Stimulated activated naive CD8-positive, alpha-beta T cell treated with anti-CD3 and anti-CD28 coated beads, Interleukin-15, Interleukin-2, amounts not matched to agents 100 U/mL and 50 U/mL, for 24 hours (primary cell): ENCODE measurements at places on chromosomes 6 and 20.

DNA sequence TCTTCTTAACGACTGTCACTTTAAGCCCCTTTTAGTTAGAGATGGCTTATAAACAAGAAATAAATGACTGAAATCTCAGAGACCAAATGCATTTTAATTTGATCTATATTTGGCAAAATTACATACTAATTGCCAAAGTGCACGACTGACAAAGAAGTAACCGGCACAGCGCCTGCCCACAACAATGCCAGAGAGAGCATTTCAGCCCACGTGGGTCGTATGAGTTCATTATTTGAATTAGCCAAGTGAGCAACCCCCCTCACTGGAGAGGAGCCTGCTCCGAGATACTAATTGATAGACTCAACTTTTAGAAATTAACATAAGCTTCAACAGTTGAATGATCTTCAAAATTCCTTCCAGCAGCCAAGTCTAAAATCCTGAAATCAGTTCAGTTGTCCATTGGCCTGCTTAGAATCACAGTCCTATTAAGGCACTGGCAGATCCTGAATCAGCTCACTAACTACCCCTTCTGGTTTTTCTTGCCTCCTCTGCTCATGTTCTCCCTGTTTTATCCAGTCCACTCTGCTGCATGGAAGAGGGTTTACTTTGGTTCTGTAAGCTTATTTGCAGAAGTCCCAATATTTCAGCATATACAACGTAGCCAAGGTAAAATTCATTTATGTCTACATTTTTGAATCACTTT lies 519.1 kb upstream of the AGPAT4 start:
- DNase-seq: no peak

- no peak for DNase-seq
These were observed 11.2 kb upstream of the GPRC6A start for GRCh38 chr6:116840091-116840490.

GRCh38 chr6:7954477-7955200 lies 44.1 kb upstream of the TXNDC5 start:
- DNase-seq: no peak

DNA sequence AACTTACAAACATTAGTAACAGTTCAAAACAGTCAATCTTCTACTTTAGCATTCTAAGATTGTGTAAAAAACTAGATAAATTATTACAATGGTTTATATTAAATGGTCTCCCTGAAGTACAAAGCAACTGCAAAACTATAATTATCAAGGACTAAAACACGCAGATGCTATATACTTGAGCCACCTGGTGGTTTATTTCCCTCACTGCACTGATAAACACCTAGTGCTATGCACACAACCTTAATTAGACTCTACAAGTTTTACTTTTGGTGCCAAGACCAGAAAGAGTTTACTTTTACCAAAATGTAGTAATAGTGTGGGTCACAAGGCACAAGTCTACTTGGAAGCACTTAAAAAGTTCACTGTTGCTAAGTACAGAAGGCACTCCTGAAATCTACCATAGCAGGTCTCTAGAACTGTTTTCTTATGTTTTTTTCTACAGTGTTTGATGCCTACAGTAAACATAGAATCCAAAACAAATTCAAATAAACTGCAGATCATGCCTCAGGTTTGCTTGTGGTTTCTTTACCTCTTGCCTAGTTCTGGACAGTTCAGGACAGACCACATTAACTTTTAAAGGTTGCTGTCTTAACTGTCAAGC lies 49.2 kb downstream of the GMDS start:
- DNase-seq: peak; percentile 23

DNA sequence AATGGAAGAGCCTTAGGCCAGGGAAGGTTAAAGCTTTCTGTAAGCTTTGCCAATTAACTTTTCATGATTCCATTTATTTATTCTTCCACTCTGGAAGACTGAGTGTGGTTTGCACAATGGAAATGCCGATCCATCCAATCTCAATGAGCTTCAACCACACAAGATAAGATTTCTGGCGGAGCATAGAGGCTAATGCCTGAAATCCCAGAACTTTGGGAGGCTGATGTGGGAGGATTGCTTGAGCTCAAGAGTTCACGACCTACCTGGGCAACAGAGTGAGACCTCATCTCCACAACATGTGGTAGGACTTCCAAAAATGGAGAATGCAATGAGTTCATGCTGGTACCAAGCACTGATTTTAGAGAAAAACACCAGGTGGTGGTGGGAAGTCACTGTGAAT lies 6.2 kb downstream of the ENPP1 start:
- no peak for DNase-seq
